ENCODE measurements at places on chromosomes 5 and 9.

DNA sequence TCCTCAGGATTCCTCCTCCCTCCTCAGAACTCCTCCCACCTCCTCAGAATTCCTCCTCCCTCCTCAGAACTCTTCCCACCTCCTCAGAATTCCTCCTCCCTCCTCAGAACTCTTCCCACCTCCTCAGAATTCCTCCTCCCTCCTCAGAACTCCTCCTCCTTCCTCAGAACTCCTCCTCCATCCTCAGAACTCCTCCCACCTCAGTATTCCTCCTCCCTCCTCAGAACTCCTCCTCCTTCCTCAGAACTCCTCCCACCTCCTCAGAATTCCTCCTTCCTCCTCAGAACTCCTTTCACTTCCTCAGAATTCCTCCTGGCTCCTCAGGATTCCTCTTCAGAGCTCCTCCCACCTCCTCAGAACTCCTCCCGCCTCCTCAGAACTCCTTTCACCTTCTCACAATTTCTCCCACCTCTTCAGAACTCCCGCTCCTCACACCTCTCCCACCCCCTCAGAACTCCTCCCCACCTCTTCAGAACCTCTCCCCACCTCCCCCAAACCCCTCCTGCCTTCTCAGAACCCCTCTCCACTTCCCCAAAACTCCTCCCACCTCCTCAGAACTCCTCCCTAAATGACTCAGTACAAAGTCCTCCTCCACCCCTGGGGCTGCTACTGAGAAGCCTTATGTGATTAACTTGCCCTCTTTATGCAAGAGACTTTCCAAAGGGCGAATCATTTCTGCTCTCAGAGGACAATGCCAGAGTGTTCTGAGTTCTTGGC lies 23.2 kb downstream of the SLC46A2 start:
- DNase-seq: no peak

GRCh38 chr5:160166973-160167623 lies 47.8 kb upstream of the PWWP2A start:
- DNase-seq: no peak

GRCh38 chr9:111481885-111482636 lies 2.1 kb downstream of the ECPAS start:
- no peak for DNase-seq

DNA sequence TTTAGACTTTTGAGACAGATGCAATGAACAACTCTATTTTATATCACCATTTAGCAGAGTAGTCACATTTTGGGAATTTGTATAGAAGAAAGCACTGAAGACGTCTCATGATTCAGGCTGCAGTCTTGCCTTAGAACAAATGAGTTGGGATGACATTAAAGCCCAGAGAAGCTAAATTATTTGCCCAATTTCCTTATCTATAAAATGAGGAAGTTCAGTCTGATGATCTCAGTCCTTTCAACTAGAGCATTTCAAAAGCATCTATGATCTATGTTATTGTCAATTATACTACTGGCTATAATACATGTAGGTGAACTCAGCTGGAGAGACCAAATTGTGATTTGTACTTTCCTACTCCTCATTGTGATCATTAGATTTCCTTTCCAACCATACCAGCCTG lies 154.1 kb downstream of the OSTF1 start:
- no peak for DNase-seq

GRCh38 chr9:34151398-34151797 lies 24.9 kb upstream of the DCAF12 start:
- DNase-seq: no peak

All from stimulated activated CD4-positive, alpha-beta T cell treated with anti-CD3 and anti-CD28 coated beads, TNF-alpha, amount 100 ng/mL, for 48 hours (primary cell).